ENCODE measurements at places on chromosomes 16 and 17.

DNA sequence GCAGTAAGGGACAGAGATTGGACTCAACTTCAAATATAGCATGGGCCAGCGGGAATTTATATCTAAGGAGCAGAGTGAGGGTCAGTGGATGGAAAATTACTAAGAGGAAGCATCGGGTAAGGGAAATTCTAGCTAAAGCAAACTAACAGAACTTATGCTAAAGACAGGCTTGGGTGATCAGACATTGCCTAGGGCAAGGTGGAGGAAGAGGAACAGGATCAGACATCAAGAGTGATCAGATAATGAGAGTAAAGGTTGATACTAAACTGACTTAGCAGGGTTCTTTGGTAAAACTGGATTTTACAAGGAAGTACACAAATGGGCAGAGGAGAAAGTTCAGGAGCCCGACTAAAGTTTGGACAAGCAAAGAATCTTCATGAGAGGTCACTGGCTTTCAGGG, 86.3 kb upstream of the TOM1L1 start:
- DNase-seq = no peak

DNA sequence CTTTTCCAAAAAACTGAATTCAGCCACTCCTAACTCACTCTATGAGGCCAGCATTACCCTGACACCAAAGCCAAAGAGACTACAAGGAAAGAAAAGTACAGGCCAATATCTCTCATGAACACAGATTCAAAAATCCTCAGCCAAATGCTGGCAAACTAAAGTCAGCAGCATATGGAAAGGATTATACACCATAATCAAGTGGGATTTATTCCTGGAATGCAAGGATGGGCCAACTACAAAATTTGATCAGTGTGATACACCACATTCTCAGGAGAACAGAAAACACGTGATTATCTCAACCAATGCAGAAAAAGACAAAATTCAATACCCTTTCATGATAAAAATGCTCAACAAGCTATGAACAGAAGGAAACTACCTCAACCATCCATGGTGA, 7.7 kb upstream of the AATK start:
- no peak for DNase-seq

- DNase-seq = no peak
These were observed 42.9 kb downstream of the LDHD start for GRCh38 chr16:75073545-75074303.

- DNase-seq = no peak
These were observed 13.2 kb downstream of the COPZ2 start for GRCh38 chr17:48024149-48025039.

DNA sequence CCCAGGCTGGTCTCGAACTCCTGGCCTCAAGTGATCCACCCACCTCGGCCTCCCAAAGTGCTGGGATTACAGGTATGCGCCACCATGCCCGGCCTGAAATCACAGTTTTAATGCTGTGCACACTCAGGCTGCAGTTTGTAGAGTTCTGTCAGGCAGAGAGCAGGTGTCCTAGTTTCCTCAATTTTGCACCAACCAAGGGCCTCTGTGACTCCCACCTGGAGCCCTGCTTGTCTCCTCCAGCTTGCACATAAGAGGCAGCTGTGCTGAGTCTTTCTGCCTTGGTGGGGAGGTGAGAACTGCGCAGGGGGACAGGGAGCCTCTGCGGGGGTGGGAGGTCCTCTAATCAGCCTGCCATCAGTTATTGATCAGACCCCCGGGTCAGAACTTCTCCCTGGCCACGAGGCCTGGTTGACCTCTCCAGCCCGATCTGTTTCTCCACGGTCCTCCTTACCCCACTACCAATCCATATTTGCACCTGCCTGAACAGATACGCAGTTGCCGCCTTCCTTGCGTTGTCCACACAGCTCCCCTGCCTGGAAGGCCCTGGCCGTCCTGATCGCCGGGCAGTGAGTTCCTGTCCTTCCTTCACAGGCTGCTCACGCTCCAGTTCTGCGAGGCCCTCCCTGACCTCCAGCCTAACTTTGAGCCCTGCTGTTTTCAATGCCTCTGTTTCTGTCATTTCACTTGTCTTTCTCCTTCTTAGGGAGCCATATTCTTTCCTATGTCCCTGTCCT, 48.1 kb upstream of the SIAH1 start:
- DNase-seq = no peak

- no peak for DNase-seq
These were observed 21.1 kb upstream of the SPATA32 start for GRCh38 chr17:45282683-45283644.

DNA sequence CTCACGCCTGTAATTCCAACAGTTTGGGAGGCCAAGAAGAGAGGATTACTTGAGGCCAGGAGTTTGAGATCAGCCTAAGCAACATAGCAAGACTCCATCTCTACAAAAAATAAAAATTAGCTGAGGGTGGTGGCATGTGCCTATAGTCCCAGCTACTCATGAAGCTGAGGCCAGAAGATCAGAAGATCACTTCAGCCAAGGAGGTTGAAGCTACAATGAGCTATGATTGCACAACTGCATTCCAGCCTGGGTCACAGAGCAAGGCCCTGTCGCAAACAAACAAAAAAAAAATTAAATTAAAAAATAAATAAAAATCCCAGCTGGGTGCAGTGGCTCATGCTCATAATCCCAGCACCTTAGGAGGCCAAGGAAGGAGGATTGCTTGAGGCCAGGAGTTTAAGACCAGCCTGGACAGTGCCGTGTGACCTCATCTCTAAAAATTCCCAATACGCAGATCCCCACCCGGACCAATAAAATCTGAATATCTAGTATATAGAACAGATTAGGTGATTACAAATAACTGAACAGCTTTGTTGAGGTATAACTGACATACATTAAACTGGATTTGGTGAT, 18.2 kb upstream of the ATF7IP2 start:
- DNase-seq = no peak

DNA sequence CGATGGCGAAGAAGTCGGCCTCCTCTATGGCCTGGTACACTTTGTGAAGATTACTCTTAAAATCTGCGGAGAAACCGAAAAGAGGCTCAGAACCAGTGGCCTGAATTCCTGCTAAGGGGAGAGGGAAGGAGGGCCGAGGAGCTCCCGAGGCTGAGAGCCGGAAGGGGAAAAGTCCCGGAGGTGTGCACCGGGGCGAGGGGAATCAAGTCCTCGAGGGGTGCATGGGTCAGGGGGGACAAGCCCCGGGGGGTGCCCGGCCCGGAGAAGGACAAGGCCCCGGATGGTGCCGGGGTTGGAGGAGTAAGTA, 495 bp downstream of the PARN start:
- no peak for DNase-seq

DNA sequence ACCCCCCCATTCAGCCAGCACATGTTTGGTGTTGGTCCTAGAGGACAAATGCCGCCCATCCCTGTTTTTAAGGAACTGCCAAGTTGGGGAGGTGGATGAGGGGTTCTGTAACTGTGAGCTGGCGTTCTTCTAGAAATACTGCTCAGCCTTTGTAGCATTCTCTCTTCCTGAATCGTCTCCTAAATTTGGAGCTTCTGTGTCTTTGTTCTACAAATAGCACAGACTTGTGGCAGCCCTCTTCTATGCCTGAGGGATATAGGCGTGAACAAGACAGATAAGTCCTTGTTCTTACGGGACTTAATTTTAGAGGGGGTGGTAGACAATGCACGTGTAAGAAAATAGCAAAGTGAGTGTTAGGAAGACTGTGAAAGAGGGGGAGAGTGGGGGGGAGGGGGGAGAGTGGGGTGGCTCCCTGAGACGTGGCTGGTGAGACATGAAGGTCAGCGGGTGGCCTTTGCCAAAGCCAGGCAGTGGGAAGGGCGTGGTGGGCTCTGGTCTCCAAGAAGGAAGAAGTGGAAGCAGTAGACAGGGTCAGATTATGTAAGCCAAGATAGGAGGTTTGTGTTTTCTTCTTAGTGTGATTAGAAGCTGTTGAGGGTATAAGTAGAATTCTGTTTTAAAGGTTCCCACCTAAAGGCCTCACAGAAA, 9.9 kb downstream of the MFSD11 start:
- DNase-seq = no peak

DNA sequence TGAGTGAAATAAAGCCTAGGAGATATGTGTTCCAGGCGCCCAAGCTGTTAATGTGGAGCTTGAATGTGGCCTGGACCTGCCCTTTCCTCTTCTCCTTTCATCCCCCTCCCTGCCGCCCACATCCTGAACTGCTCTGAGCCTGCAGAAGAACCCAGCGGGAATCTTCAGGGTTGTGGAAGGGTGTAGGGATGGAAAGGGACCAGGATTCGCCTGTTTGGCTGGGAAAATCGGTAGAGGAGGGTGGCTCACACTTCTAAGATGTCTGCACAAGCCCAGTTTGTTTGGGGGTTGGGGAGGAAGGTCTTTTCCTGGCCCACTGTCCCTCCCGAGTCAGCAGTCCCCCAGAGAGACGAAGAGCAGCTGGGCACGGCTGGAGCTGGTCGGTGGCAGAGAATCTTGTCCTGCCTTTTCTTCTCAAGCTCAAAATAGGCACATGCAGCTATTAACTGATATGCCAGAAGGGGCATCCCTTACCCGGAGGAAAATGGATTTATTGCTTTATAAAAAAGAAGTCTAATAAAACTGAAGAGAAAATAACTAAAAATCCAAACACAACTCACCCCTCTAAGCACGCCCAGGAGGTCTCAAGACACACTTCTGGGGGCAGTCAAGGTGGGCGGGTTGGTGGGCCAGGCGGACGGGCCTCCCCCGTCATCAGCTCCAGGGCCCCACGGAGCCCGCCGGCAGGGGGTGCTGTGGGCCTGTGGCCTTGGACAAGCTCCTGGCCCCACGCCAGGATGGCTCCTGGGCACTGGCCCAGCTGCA, 11.5 kb upstream of the PITPNA start:
- DNase-seq = no peak

- no peak for DNase-seq
These were observed 690 bp downstream of the RHOT1 start for GRCh38 chr17:32142857-32143526.

GRCh38 chr17:14351493-14351892, 50.6 kb downstream of the HS3ST3B1 start:
- no peak for DNase-seq

DNA sequence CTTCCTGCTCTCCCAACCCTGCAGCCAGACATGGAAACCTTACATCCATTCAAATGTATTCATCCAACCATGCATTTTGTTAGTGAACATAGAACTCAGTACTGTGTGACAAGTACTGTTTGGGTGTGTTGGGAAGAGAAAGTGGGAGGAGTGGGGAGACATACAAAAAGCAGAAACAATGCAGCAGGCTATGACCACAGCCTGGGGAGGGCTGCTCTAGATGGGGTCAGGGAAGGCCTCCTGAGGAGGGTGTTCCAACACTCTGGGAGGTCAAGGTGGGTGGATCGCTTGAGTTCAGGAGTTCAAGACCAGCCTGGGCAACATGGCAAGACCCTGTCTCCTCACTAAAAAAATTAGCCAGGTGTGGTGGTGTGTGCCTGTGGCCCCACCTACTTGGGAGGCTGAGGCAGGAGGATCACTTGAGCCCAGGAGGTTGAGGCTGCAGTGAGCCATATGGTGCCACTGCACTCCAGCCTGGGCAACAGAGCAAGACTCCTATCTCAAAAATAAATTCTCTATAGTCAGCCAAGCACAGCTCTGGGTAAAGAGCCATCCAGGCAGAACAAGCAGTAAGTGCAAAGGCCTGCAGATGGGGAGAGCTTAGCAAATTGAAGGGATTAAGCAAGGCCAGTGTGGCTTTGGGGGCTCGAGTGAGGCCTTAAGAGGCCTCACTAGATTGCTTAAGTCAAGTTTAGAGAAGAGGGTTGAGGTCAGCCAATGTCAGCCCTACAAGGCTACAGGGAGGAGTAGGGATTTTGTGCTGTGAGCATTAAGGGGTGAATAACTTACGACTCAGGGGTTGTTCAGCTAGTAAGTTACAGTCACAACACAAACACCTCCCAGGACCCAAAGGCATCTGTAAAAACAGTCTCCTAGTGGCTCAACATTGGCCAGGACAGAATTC, 5.5 kb downstream of the SLC13A2 start:
- DNase-seq = no peak

- no peak for DNase-seq
These were observed 1.7 kb downstream of the USP32 start for GRCh38 chr17:60390186-60390585.

DNA sequence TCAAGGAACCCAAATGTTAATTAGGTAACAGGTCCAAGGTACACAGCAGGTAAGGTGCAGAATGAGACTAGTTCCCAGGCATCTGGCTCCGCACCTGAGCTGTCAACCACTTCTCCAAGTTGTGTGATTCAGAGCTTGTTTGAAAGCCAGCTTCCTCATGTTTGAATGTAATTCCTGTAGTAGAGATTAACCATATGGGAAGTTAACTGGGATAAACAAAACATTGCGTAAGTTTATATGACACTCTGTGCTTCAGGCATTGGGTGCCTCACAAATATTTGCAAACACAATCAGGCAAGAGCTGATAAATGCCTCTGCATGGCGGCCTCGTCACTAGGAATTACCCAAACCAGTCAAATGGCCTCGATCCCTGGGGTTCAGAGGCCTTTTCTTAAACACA, 27.9 kb upstream of the CPHXL start:
- DNase-seq = no peak

GRCh38 chr17:74159226-74159840, 44.1 kb upstream of the RPL38 start:
- peak; percentile 40 for DNase-seq

GRCh38 chr16:50821586-50821985, 79.7 kb downstream of the CYLD start:
- peak; percentile 13 for DNase-seq

GRCh38 chr16:88763502-88764053, 21.4 kb downstream of the PIEZO1 start:
- no peak for DNase-seq

DNA sequence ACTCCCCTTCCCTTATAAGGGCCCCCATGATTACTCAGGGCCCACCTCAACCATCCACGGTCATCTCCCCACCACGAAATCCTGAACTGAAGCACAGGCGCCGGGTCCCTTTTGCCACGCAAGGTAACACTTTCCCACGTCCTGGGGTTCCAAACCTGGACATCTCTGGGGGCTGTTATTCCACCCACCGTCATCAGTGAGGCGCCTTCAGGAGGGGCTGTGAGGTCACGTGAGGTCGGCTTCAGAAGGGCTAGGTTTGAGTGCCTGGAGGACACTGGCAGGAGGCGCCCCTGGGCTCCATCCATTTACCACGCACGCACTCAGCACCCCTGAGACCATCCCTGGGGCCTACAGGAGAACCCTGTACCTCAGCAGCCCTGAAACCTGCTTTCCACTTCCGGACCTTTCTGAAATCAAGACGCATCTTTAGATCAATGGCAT, 4.1 kb downstream of the CD2BP2 start:
- no peak for DNase-seq

DNA sequence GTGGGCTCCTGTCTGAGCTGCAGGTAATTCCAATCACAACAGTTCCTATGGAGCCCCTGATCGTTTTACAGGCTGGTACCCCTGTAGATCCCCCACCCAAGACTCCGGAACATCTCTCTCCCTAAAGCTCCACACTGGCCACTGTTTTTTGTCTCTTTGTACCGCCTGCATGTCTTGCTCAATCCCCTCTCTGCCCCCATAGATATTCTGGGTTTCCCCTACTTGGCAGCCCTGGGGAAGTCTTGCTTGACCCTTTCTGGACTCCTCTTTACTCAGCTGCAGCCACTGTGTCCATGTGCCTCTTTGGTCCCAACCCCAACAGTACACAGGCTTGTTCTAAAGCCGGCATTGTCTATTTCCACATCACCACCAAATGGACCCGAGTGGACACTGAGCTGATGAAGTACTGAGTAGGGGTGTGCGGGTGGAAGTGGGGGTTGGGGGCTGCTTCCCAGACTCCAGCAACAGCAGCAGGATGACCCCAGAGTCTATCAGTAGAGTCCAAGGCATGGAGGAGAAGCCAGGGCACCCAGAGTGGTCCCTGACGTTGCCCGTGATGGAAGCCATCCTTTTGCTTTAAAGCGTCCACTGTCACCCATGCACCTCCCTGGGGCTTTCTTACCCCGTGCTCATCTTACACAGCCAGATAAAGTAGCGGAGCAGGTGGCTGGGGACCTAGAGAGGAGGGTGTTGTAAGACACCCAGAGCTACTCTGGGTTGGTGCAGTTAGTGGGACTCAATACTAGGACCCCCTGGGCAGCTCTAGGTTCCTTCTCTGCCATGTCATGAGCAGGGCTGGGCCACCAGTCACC, 6.4 kb downstream of the CD300LB start:
- DNase-seq = peak; percentile 71
